ENCODE measurements at places on chromosomes 1 and 21. TPM values are rescaled to one million over a fixed set of nuclear protein-coding genes. Genes with fewer than 3 reads are reported as not detected.

LDLRAD1 gene
- not detected for total RNA-seq

RBM34 gene
- total RNA-seq: 66.6 TPM

REN gene
- total RNA-seq: 0.12 TPM

PDZK1 gene
- total RNA-seq: 5.0 TPM

EFNA1 gene
- total RNA-seq: 26.3 TPM

OR2M3 gene
- total RNA-seq: not detected

OR2G6 gene
- not detected for total RNA-seq

MCOLN3 gene
- 3.7 TPM for total RNA-seq

DCDC2B gene
- total RNA-seq: not detected

TLR5 gene
- under 0.01 TPM for total RNA-seq

OR2T33 gene
- not detected for total RNA-seq

CACNA1E gene
- total RNA-seq: not detected

ERICH3 gene
- 0.14 TPM for total RNA-seq

FOXJ3 gene
- total RNA-seq: 17.2 TPM

TMPRSS2 gene
- total RNA-seq: 9.1 TPM

ESPN gene
- not detected for total RNA-seq

CFAP141 gene
- total RNA-seq: not detected

AGMAT gene
- 3.8 TPM for total RNA-seq

PLA2G2C gene
- not detected for total RNA-seq

C1QC gene
- not detected for total RNA-seq

OPTC gene
- total RNA-seq: not detected

CATSPER4 gene
- total RNA-seq: not detected

FAM72C gene
- 6.2 TPM for total RNA-seq

OSCP1 gene
- total RNA-seq: 4.0 TPM

TNFRSF4 gene
- total RNA-seq: 0.36 TPM

AVPR1B gene
- total RNA-seq: not detected

TSACC gene
- 0.69 TPM for total RNA-seq

IBA57 gene
- total RNA-seq: 2.0 TPM

FAM163A gene
- not detected for total RNA-seq

DR1 gene
- 34.9 TPM for total RNA-seq

HLX gene
- 0.63 TPM for total RNA-seq

ZNF644 gene
- 26.2 TPM for total RNA-seq

CYP4Z1 gene
- total RNA-seq: not detected

TPTE gene
- not detected for total RNA-seq

All from epithelial cell of proximal tubule (primary cell).